OCI-LY7 (cell line): ENCODE measurements at places on chromosomes 5 and 9.

- DNase-seq, result no peak
Measured at GRCh38 chr5:178555771-178556211, 34.4 kb downstream of the COL23A1 start.

DNA sequence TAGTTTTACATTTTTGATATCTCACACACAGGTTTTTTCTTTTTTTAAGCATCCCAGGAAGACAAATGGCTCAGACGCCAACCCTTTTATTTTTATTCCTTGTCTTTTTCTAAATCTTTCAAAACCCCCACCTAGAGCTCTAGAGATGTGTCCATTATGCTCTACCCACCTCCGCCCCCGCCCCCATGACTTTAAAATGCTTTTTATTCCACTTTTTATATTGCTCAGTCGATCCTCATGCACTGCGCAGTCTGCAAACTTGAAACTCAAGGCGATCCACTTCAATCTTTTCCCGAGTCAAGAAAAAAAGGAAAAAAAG lies 411 bp upstream of the MAT2B start:
- no peak for DNase-seq

DNA sequence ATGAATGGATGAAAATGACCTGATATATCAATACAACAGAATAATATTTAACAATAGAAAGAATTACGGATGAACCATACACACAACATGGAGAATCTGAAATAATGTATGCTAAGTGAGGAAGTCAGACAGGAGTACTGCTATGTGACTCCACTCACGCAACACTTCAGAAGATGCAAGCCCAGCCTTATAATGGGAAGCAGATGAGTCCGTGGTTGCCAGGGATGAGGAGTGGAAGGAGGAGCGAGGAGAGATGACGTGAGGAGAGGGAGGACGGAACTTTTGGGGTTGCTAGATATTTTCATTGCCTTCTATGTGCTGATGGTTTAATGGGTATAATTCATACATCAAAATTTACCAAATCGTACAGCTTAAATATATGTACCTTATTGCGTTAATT lies 55.4 kb upstream of the ERCC6L2 start:
- no peak for DNase-seq

GRCh38 chr9:20512636-20513035 lies 109.7 kb downstream of the MLLT3 start:
- no peak for DNase-seq

DNA sequence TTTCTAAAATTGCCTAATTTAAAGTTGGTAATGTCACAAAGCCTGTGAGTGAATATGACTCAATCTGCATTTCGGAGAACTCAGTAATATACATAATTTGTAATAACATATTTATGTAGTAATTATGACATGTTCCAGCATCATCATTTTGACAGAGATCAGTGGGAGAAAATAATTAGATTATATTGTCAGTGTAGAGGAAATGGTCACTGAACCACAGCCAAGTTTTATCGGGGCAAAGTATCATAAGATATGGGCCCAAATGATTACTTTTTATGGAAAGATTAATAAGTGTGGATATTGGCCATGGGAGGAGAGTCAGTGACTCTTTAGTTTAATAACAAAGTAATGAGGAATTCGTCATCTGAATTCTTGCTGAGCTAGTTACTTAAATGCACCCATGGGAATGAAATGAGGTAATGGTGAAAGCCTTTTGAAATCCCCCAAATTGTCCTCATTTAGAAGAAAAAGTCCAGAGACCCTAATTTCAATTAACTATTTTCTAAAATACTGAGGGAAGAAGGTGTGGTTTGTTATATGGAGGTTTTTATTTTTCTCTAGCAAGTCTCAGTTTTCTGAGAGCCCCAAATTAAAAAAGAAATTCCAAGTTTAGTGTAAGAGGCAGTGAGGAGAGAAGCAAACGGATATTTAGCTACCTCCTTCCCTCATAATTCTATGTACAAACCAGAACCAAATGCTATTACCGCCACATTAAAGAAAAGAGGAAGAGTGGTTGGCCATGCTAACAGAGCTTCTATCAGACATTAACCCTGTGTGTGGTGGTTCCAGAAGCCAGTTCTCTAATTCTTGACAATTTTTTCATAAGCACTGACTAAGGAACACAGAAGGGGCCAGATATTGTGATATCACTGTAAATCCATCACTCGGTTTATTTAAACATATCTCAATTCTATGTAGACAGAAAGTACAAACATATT lies 37.7 kb upstream of the MRPS30 start:
- no peak for DNase-seq

- DNase-seq, result no peak
Measured at GRCh38 chr5:180141068-180141660, 67.8 kb downstream of the RASGEF1C start.

- no peak for DNase-seq
Measured at GRCh38 chr9:8916771-8917170, 1117.2 kb upstream of the DMAC1 start.

DNA sequence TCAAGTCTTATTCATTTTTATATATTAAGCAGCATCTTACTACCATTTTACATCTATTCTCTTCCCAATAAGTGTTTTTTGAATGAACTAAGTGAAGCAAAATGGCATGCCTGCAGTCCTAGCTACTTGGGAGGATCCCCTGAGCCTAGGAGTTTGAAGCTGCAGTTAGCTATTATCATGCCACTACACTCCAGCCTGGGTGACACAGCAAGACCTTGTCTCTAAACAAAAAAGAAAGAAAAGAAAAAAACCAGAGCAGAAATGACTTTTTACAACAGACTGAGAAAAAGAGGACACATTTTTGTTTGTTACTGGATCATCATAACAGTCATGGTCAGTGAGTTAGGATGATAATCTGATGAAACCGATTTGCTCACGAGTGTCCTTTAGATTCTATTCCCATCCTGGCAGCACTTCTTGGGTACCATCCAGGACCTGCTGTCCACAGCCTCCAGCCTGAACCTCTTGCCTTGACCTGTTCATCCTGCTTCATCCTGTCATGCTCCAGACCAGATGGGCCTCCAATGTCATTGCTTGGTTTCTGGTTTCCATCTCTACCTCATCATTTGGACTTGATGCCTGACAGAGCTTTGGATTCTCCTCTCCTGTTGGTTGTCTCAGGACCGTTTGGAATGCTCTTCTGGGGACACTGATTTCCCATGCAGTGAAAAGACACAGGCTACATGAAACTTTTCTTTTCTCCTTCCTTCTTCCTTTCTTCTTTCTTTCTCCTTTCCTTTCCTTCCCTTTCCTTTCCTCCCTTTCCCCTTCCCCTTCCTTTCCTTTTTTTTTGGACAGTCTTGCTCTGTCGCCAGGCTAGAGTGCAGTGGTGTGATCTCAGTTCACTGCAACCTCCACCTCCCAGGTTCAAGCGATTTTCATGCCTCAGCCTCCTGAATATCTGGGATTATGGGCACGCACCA lies 50.1 kb upstream of the GLRX start:
- no peak for DNase-seq

DNA sequence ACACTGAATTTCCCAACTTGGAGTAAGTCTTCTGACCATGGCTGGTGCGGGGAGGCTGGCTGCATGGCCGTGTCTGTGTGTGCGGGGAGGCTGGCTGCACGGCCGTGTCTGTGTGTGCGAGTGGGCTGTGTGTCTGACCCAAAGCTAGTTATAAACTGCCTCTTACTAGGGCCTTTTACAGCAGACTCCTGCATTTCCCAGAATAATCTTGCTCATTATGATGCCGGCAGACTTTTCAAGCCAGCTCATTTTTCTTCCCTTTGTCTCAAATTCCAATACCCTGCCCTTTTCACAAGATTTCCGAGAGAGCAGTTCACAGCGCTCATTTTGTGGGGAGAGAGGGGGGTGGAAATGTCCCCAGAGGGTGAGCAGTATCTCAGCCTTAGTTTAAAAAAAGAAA lies 470.7 kb upstream of the BRINP1 start:
- DNase-seq, result no peak

GRCh38 chr9:33919276-33919897 lies 102.4 kb downstream of the UBE2R2 start:
- DNase-seq, result no peak

DNA sequence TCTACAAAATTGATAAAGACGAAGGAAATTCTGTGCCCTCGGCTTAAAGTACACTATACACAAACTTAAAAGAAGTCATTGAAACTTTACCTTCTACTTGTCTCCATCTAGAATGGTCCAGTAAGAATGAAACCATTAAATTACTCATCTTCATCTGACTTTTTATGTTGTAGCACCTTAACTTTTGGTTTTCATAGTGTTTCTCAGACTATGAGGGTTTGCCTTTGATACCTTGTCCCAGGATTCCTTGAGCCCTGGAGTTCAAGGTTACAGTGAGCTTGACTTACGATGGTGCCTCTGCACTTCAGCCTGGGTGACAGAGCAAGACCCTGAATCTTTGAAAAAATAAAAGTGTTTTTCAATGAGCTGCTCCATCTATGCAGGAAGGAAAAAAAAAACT lies 132.2 kb downstream of the CDC42SE2 start:
- DNase-seq, result no peak

DNA sequence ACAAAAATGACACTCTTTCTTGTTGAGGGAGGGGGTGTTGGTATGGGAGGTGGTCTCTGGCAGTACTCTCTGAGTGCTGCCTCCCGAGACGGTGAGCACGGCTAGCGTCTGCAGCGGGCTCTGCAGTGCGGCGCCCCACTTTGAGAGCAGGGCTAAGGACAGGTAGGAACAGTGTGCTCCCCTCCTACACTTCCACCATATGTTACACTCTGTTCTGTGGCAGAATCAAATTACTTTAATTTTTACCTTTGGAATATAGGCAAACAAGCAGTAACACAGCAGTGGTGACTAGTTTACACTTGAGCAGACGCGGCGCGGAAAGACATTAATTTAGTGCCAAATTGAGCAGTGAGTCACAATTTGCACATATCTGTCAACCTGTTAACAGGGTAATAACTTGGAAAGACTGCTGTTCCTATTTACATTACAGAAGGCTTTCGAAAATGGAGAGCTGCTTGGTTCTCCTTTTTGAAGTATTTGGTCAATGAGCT lies 136.3 kb downstream of the MED27 start:
- DNase-seq, result no peak

DNA sequence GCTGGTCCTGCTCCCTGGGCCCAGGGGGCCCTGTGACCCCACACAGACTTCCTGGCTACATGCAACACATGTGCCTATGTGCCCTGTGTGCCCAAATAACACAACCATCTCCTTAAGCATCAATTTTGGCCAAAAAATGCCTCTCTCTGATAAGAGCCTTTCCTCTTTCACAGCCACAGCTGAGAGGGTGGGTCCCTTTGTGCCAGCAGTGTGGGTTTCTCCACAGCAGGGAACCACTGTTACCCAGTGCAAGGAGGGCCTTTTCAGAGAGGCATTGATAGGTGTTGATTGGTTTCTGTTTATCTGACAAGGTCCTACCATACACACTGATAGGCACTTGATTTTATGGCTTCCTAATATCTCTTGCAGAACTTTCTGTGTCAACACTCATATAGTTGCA lies 42.7 kb downstream of the SYK start:
- no peak for DNase-seq

DNA sequence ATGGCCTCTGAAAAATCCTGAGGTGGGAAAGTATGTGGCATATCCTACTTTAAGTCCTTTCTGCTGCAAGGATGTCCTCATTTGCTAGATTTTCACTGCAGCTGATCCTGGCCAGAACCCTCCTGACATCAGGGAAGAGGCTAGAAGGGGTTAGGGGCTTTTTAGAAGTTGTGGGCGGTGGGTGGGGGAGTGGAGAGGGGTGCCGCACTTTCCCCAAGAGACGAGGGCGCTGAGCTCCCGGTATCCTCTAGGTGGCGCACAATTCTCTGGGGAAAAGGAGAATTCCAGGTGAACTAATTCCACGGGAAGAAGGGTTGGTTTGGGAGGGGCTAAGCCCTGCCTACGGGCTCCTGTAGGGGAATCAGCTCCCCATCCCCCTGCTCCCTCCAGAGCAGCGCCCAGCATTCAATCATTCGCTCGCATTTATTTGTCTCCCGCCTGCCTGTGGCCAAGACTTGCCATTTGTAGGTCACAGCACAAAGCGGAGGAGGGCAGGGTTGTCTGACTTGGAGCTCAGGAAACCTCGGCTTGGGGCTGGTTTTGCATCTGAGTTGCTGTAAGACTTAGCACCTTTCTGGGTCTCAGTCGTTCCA lies 42.9 kb upstream of the HAND1 start:
- peak; percentile 21 for DNase-seq

DNA sequence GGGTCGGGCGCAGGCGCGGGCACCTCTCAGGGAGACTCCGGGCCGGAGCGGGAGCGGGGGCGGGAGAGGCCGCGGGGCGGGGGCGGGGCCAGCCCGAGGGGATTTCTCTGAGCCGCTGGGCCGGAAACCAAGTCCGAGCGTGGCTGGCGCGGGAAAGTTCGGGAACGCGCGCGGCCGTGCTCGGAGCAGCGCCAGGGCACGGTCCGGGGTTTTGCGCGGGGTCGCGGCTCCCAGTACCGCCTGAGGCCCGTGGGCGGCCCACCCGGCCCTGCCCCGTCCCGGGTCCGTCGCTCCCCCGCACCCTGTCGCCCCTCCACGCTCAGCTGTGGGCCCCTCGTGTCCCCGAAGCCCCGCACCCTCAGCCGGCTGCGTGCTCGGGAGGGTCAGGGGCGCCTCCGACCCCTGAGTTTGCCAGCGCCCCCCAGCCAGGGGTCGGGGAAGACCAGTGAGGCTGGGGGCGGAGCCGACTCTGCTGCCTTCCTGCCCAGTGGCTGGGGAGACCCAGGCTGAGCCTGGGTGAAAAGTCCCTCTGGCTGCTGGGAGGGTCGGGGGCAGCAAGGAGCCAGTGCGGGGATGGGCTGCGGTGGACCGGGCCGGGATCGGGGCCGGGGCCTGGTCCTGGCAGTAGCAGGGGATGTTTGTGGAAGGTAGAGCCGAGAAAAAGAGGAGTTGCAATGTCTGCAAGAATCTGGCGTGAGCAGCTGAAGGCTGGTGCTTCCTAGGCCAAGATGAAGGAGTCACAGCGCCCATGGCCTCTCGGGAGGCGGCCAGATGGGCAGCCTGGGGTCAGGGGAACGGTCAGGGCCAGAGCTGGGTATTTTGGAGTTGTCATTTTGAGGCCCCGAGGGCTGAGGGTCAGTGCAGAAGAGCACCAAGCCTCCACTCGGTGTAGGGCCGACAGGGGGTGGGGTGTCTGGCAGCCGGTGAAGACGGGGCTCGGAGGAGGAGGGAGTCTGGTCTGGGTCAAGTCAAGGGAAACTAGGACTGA lies 588 bp downstream of the TRAF2 start:
- peak; percentile 59 for DNase-seq

GRCh38 chr9:130768265-130768664 lies 66.8 kb upstream of the ABL1 start:
- no peak for DNase-seq

- DNase-seq, result no peak
Measured at GRCh38 chr5:65062469-65063083, 293.8 kb downstream of the CWC27 start.
